HepG2 (cell line): ENCODE measurements at places on chromosomes 4 and X. TPM values are rescaled to one million over a fixed set of nuclear protein-coding genes. Genes with fewer than 3 reads are reported as not detected.

The DDIT4L gene
- not detected in 2 replicates for total RNA-seq

The KIF4A gene
- 28.2 and 42.2 TPM in 2 replicates for total RNA-seq

The METTL14 gene
- 44.9 and 68.5 TPM in 2 replicates for total RNA-seq

The CCSER1 gene
- not detected in 2 replicates for total RNA-seq

The SLC9B1 gene
- total RNA-seq = 0.20 TPM in 1 of 2 replicates, not detected in the other

The MTNR1A gene
- not detected in 2 replicates for total RNA-seq

The TLR7 gene
- total RNA-seq = not detected in 2 replicates

The PRDM5 gene
- not detected in 2 replicates for total RNA-seq

The ELOVL6 gene
- 14.1 and 19.6 TPM in 2 replicates for total RNA-seq

The F8A3 gene
- 0.24 TPM in 1 of 2 replicates, not detected in the other for total RNA-seq

The TMPRSS11B gene
- total RNA-seq = not detected in 2 replicates

The PNMA5 gene
- total RNA-seq = not detected in 2 replicates

The P2RY8 gene
- 0.66 and 1.0 TPM in 2 replicates for total RNA-seq

The XAGE2 gene
- not detected in 2 replicates for total RNA-seq

The ZXDA gene
- not detected in 2 replicates for total RNA-seq

The UGT2A1 gene
- total RNA-seq = not detected in 2 replicates

The SCRG1 gene
- total RNA-seq = not detected in 2 replicates

The LIAS gene
- total RNA-seq = 16.6 and 18.3 TPM in 2 replicates

The DGKK gene
- 24.0 and 43.2 TPM in 2 replicates for total RNA-seq

The GPRIN3 gene
- total RNA-seq = not detected in 2 replicates

The LEF1 gene
- total RNA-seq = 0.22 and 0.35 TPM in 2 replicates

The TMPRSS11A gene
- not detected in 2 replicates for total RNA-seq

The USP17L13 gene
- not detected in 2 replicates for total RNA-seq

The RAI2 gene
- total RNA-seq = not detected in 2 replicates

The NWD2 gene
- not detected in 2 replicates for total RNA-seq

The PAGE5 gene
- not detected in 2 replicates for total RNA-seq

The IRS4 gene
- total RNA-seq = not detected in 2 replicates

The RPS6KA6 gene
- total RNA-seq = not detected in 2 replicates

The SLC25A4 gene
- total RNA-seq = 42.1 and 48.7 TPM in 2 replicates

The CXCL10 gene
- total RNA-seq = not detected in 2 replicates

The SPIN2A gene
- total RNA-seq = 0.60 TPM in 1 of 2 replicates, not detected in the other

The PPBP gene
- total RNA-seq = not detected in 2 replicates

The MAGEA2B gene
- 0.09 TPM in 1 of 2 replicates, not detected in the other for total RNA-seq

The ARMCX1 gene
- total RNA-seq = not detected in 2 replicates

The VGLL1 gene
- total RNA-seq = not detected in 2 replicates

The EMCN gene
- total RNA-seq = not detected in 2 replicates

The CLDN34 gene
- total RNA-seq = 0.21 TPM in 1 of 2 replicates, not detected in the other

The OTOP1 gene
- not detected in 2 replicates for total RNA-seq

The OTUD4 gene
- 16.1 and 21.1 TPM in 2 replicates for total RNA-seq

The TXK gene
- not detected in 2 replicates for total RNA-seq

The RPA4 gene
- 0.38 TPM in 1 of 2 replicates, not detected in the other for total RNA-seq

The RHOXF2B gene
- total RNA-seq = not detected in 2 replicates

The CXCL5 gene
- not detected in 2 replicates for total RNA-seq

The RENBP gene
- 0.77 and 1.4 TPM in 2 replicates for total RNA-seq

The RASGEF1B gene
- total RNA-seq = 0.04 TPM in 1 of 2 replicates, not detected in the other

The CISD2 gene
- total RNA-seq = 35.5 and 37.7 TPM in 2 replicates

The TKTL1 gene
- total RNA-seq = not detected in 2 replicates

The PABPC4L gene
- total RNA-seq = not detected in 2 replicates

The BMX gene
- not detected in 2 replicates for total RNA-seq

The PDZD11 gene
- total RNA-seq = 29.1 and 42.0 TPM in 2 replicates

The MTTP gene
- 58.4 and 102 TPM in 2 replicates for total RNA-seq

The CCDC158 gene
- not detected in 2 replicates for total RNA-seq

The DNAAF6 gene
- not detected in 2 replicates for total RNA-seq

The BEX1 gene
- total RNA-seq = 69.4 and 85.8 TPM in 2 replicates

The GAGE12C gene
- total RNA-seq = not detected in 2 replicates

The CD99 gene
- total RNA-seq = 57.9 and 111 TPM in 2 replicates

The S100G gene
- not detected in 2 replicates for total RNA-seq

The RAB39B gene
- total RNA-seq = 0.07 and 0.15 TPM in 2 replicates
